ENCODE measurements at places on chromosomes 1 and 21.

- no peak for DNase-seq
Measured at GRCh38 chr1:117537291-117537920, 68.4 kb upstream of the TENT5C start.

GRCh38 chr1:154350383-154350782 lies 25.1 kb downstream of the ATP8B2 start:
- no peak for DNase-seq

GRCh38 chr1:182235604-182235951 lies 156.0 kb downstream of the GLUL start:
- no peak for DNase-seq

- no peak for DNase-seq
Measured at GRCh38 chr1:177944016-177944949, 25.6 kb downstream of the SEC16B start.

GRCh38 chr1:218878369-218878768 lies 295.3 kb upstream of the LYPLAL1 start:
- DNase-seq, result no peak

GRCh38 chr1:37692834-37693175 lies 489 bp downstream of the CDCA8 start:
- DNase-seq, result no peak

- DNase-seq, result no peak
Measured at GRCh38 chr1:244634546-244634945, 18.4 kb upstream of the DESI2 start.

DNA sequence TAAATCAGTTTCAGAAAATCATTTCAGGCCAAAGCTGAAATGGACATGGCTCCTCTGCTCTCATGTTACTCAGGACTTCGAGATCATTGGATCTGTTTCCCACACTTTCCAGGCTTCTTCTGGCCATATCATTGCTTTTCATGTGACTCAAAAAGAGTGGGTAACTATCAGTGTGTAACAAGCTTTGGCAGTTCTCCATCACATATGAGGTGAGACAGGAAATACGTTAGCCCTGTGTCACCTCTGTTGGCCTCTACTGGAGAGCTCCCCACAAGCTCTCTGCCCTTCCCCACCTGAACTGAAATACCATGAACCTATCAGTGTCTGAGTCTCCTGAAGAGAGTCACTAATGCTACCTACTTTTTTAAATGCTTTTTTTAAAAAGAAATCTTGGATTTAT lies 128.2 kb downstream of the LBR start:
- no peak for DNase-seq

- no peak for DNase-seq
Measured at GRCh38 chr1:27057801-27058625, 45.4 kb upstream of the TENT5B start.

GRCh38 chr1:183872403-183872802 lies 67.5 kb downstream of the RGL1 start:
- no peak for DNase-seq

DNA sequence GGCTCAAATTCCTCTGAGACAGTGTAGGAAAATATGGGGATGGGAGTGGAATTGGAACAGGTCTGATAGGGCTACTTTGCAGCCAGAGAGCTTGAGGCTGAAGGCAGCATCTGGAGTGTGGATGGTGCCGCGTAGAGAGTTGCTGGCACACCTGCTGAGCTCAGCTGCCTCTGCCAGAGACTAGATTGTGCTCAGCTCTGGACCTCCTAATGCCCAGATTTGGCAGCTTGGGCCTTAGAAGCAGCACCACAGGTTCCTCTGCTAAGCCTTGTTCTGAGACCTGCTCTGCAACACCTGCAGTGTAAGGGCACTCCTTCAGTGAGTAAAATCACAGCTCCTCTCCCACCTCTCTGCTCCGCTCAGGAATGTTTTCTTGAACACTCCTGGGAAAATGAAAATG lies 23.3 kb downstream of the ACOT11 start:
- DNase-seq, result no peak

DNA sequence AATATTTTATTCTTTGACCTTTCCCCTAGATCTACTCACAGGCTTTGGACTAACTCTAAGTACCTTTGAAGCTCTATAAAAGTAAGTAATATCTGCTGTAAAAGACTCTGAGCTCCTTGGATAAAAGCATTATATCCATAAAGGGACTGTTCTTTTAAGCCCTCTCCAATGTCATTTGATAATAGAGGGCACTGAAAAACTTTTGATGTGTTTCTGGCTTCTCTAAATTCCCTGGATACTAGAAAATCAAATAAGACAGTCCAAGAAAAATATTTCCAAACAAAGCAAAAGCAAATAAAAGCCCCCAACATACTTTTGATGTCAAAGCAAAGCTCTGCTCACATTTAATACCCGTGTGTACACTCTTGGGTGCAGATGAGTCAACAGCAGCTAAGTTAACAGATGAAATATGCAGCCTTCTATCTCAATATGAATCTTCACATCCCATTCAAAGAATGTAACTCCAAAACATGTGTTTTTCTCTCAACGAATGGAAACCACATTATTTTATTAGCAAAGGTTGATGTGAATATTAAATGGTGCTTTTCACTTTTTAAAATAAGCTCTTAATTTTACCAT lies 230.3 kb downstream of the CENPF start:
- no peak for DNase-seq

DNA sequence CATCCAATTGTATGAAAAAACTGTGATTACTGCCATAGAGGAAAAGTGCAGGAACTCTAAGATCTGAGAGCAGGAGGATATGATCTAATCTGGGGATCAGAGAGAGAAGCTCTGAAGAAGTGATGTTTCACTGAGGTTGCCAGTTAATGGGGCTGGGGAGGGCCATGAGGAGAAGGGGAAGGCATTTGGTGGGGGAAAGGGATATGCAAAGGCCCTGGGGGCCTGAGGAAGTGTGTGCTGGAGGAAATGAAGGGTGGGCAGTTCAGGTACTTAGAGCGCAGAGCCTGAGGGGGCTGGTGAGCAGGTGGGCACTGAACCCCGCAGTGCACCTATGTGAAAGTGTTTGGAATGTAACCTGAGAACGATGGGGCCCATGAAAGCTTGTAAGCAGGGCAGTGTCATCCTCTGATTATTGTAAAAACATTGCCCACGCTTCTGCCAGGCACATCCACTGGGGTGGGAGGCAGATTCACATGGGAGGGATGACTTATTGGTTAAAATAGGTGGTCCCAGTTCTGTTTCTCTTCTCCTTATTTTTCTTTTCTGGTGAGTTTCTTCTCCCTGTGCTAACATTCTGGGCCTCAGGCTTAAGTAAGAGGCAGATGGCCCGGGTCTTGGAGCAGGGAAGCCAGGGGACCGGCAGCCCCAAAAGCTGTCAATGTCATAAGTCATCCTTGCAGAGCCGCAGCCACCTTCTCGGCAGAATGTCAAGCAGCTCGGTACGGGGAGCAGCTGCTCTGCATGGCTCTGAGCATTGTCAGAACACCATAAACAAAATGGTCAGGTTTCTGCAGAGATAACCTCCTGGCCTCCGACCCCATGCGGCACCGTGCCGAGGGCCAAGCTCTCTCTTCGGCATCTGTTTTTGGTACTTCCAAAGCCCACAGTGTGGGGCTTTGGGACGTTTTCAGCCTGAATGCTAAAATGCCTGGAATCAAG lies 492.0 kb upstream of the VAMP3 start:
- DNase-seq, result peak; percentile 49
